ENCODE measurements at places on chromosomes 6 and 20.

- DNase-seq, result peak; percentile 54
These were observed 66.7 kb upstream of the TIAM2 start for GRCh38 chr6:154928325-154928922.

DNA sequence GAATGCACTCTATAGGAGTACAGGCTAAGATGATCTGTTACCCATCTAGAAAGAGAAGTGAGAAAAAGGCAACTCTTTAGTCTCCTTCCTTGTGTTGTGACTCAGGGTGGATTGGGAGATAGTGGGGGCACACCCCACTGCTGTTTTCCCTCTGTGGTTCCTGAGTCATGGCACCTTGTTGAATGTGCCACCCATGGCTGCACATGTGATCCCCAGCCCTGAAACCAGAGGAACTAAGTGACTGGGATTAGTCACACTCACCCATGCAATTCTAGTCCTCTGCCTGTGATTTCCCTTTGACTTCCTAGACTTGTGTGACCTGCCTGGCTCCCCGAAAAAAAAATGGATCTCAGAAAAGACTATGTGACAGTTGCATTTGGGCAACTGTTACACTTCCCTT lies 48.6 kb upstream of the HTR1B start:
- no peak for DNase-seq

GRCh38 chr6:139955366-139956155 lies 581.1 kb upstream of the CITED2 start:
- DNase-seq, result no peak

DNA sequence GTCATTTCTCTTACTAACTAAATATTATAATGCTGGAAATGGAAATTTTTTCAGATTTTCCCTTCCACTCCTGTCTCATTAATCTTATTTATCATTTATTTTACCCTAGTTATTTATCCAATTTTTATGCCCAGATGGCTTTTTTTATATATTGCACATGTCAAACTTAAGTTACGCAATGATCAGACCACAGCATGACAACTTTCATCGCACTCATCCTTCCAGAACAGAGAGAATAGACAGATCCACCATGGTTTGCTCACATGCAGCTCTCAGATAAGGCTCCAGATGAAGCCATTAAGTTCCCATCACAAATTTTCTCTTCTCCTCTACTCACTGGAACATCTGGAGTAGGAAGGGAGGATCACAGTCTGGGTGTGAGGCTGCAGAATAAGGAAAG lies 48.7 kb downstream of the MAP7 start:
- no peak for DNase-seq

- no peak for DNase-seq
These were observed 75.5 kb downstream of the SLC22A23 start for GRCh38 chr6:3381233-3381921.

GRCh38 chr20:21235484-21236445 lies 67.4 kb upstream of the XRN2 start:
- DNase-seq, result peak; percentile 45

- no peak for DNase-seq
These were observed 188.2 kb downstream of the WDR27 start for GRCh38 chr6:169513478-169514193.

- DNase-seq, result no peak
These were observed 89.1 kb upstream of the FOXA2 start for GRCh38 chr20:22673467-22673866.

- DNase-seq, result no peak
These were observed 230.3 kb downstream of the TFAP2A start for GRCh38 chr6:10184371-10185227.

DNA sequence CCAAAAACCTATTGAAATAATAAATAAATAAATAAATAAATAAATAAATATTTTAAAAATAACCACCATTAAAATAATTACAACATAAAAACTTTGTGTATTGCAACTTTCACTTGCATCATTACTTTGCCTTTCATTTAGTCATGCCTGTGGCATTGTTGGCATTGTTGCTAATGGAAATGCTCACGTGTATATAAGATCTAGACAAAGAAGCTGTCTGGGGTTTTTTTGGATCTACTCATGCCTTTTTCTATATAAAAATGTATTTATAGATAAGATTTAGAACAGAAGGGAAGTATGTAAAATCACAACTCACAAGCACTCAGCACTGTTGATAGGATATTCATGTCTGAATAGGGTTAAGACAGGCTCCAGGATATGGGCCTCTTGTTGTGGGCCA lies 27.9 kb downstream of the GFRA4 start:
- DNase-seq, result no peak

DNA sequence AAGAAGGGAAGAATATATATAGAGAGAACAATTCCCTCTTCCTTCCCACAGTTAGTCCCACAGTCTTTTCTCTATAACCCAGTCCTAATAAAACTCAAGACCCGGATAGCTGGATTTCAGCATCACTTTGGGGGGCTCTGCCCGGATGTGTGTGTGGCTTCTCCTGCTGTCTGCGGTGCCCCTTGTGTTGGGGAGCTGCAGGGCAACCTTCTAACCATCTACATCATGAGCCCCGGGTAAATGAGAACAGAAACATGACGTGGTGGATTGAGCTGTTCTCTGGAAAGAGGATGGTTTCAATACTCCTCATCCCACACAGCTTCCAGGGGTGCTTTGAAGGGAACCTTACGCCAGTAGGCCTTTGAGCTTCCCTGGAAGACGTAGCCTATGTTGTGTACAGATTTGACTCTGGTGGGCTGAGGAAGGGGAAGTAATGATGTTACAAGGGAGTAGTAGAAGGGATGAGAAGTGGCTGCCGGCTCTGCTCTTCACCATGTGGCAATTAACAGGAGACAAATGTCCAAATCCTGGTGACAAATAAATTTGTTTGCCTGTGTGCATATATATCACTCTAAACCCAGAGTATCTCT lies 13.5 kb upstream of the PRDM1 start:
- no peak for DNase-seq

- DNase-seq, result no peak
These were observed 1608.8 kb downstream of the GRIK2 start for GRCh38 chr6:103002282-103002681.

GRCh38 chr20:47330933-47331708 lies 25.4 kb downstream of the ZMYND8 start:
- DNase-seq, result no peak

- no peak for DNase-seq
These were observed 554.4 kb downstream of the KIF16B start for GRCh38 chr20:16018881-16019280.

DNA sequence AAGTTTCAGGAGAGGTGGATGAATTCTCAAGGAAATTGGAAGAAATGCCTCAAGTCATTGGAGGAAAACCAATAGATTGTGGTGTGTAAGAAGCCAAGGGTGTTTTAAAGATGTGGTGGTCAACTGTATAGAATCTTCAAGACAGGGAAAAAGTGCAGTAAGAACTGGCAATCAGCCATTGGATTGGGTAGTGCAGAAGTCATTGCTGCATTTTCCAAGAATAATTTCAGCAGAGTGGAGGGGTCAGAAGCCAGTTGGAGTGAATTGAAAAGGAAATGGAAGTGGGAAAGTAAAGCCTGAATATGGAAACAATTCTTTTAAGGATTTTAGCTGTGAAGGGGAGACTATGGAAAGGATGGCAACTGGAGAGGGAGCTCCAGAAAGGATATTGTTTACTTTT lies 128.2 kb upstream of the TMEM170B start:
- no peak for DNase-seq

GRCh38 chr6:24932832-24933231 lies 2.9 kb downstream of the RIPOR2 start:
- no peak for DNase-seq

- no peak for DNase-seq
These were observed 54.6 kb downstream of the MAN1A1 start for GRCh38 chr6:119294984-119295383.

DNA sequence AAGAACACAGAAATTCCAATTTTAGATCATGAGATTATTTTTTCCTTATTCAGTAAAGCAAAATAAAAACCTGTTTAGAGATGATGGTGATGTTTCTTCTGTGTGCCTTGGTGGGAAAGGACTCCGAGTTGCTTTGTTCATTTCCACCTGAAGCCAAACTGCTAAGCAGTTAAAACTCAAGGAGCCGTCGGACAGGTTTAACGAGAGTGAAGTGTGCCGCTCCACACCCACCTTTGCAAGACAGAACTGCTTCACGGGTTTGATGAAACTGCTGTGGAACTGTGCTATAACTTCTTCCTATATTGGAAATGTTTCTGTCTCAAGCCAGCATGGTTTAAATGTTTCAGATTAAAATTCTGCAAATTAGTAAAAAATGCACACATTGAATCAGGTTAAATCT lies 9.2 kb upstream of the DSP start:
- DNase-seq, result peak; percentile 34

DNA sequence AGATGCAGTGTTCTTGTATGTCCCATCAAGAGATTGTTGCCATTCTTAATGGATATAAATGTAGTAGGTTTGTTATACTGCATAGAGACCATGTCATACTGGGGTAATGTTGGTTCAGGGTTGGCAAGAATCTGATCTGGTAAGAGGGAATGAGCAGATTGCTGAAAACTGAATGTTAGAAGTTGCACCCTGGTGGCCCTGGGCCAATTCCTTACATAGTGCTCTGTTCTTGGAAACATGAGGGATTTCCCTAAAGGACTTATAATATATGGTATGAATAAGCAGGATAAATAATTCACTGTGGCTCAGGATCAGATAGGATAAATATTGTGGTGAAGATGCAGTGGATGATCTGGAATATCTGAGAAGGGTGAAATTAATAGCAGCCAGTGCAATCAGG lies 70.2 kb downstream of the ANKS1A start:
- no peak for DNase-seq

DNA sequence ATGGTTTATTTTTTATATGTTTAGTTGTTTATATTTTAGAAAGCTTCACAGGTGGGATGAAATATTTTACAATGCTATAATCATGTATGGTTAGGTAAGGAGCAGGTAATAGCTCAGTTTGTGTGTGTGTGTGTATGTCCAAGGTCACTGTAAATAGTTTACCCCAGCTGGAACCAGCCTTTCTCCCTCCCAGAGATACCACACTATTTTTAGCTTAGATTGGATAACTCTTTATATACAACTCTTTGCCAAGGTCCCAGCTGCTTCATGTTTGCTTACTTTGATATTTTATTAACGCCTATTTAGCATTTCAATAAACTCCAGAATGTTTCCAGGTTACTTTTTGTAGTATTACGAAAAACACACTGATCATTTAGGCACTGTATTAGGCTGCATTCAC lies 1.8 kb upstream of the PEX7 start:
- DNase-seq, result no peak

- DNase-seq, result no peak
These were observed 524.8 kb upstream of the ID4 start for GRCh38 chr6:19312241-19312978.

GRCh38 chr20:21225215-21225947 lies 77.8 kb upstream of the XRN2 start:
- no peak for DNase-seq

DNA sequence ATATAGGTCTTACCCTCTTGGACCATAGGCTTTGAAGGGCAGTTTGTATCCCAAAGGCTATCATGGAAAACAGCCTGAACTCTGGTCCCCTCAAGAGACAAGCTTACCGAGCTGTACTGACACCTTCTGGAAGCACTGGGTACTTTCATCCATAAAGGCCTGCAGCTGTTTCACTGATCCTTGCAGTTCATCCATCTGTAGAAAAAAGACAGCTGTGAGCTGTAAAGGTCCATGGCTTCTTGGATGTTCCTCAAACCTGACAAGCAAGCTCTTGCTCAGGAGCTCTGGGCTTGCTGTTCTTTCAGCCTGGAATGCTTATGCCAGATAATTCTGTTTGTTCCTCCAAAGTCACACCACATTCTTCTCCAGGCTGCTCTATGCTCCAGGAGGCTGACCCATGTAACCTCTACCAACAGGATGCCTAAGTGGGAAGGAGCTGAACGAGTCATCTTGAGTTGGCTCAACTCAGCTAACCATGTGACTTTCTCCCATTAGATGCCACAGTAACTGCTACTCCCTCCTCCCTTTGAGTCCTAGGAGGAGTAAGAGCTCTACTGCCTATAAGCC lies 8.8 kb upstream of the NDRG3 start:
- DNase-seq, result peak; percentile 23

- no peak for DNase-seq
These were observed 171.3 kb downstream of the SYNDIG1 start for GRCh38 chr20:24640686-24641085.

DNA sequence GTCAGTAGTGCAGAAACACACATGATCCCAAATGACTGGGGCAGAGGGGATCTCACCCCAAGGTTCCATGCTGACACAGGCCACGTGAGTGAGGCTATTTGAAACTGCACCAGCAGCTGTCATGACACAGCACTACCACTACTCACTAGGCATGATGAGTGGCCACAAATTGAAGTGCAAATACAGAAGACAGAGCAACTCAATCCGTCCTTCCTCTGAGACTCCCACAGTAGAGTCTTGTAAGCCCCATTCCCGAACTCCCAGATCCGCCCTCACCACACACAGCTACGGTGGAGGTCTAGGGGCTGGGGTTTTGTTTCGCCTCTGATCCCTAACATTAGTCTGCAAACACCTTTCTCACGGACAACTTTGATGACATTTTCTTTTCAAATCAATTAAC lies 113.3 kb upstream of the NUP153 start:
- DNase-seq, result no peak

- no peak for DNase-seq
These were observed 105.9 kb downstream of the LY86 start for GRCh38 chr6:6694368-6694780.

- DNase-seq, result no peak
These were observed 33.0 kb downstream of the SNHG17 start for GRCh38 chr20:38402089-38402488.

- no peak for DNase-seq
These were observed 10.5 kb upstream of the TFAP2A start for GRCh38 chr6:10425176-10425974.

DNA sequence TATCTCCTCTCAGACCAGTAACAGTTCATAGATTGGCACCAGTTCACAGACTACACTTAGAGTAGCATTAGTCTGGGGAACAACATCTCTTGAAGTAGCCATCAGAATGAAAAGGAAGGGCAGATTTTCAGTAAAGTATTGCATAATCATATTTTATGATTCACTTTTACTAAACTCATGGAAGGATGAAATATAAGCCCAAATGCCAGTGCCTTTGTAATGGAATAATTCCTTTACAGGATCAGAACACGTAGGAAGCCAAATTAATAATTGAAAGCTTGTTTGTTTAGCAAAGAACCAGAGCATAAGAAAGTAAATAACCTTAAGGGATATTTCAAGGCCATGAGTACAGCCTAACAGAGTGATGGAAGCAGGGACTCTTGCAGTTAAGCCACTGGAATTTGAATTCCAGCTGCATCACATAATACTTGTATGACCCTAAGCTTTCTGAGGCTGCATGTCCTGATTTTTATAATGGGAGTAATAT lies 11.4 kb upstream of the LOC128125822 start:
- DNase-seq, result no peak

DNA sequence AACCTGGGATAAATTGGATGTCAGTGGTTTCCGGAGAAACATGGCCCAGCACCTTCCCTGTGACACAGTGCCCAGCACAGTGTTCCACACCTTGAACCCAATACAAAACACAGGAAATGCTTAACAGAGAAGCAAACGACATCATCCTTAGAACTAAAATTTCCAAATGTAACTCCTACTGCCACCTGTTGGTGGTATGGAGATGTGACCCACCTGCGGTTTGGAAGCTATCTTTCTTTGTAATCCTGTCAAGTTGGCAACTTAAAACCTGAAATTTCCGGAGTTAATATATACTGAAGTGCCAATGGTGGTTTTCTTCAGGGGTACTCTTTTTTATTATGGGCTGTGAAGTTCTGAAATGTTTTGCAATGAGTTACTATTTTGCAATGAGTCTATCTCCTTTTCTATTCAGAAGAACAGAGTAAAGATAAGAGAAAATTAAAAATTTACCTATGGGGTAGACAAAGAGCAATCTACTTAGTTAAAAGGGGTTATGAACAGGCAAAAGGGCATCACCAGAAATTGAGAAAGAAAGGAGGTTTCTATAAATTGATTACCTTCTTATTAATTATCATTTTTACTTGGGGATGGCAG lies 658.8 kb downstream of the PTPRT start:
- DNase-seq, result no peak

Data from progenitor cell of endocrine pancreas (in vitro differentiated cells).